Mucosa of descending colon (tissue), 3 donors: ENCODE measurements at places on chromosomes 7 and 10.

- no peak for DNase-seq
These were observed 231.6 kb upstream of the IGFBP3 start for GRCh38 chr7:46152696-46153095.

DNA sequence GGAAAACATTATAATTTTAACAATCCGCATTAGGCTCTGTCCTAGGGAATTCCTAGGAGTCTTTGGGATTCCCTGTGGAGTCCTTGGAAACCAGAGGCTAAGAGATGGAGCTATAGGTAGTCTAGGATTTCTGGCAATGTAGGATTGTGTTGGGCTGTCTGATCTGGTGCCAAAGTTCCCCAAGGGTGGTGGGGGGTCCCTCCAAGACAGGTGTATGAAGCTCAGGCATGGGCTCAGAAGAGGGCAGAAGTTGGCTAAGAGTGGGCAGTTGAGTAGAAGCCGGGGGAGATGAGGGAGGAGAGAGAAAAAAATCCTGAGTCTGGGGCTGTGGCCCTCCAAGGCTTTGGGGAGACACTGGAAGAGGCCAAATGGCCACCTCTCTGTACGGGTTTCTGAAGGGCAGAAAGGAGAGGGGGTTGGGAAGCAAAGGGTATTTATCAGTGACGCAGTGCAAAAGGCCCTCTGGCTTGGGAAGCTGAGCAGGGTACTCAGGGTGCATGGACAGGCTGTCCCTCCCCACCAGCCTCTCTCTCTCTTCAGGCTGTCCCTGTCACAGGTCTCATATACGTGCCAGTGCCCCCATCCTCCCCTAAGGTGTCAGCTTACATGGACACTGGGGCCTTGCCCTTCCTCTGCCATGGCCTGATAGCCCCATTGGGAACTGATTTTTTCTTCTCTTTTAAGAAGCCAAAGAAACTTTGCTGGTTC lies 929 bp downstream of the HOXA6 start:
- DNase-seq: peak; percentile 47

- no peak for DNase-seq
These were observed 81.3 kb downstream of the GRID1 start for GRCh38 chr10:86285136-86285790.

GRCh38 chr7:25454020-25454419 lies 225.7 kb upstream of the NPVF start:
- DNase-seq: no peak

- no peak for DNase-seq
These were observed 66.5 kb upstream of the SLC35G1 start for GRCh38 chr10:93827056-93827804.

- no peak for DNase-seq
These were observed 13.2 kb downstream of the BAMBI start for GRCh38 chr10:28690545-28690944.

GRCh38 chr7:23942032-23942431 lies 232.0 kb downstream of the STK31 start:
- no peak for DNase-seq

DNA sequence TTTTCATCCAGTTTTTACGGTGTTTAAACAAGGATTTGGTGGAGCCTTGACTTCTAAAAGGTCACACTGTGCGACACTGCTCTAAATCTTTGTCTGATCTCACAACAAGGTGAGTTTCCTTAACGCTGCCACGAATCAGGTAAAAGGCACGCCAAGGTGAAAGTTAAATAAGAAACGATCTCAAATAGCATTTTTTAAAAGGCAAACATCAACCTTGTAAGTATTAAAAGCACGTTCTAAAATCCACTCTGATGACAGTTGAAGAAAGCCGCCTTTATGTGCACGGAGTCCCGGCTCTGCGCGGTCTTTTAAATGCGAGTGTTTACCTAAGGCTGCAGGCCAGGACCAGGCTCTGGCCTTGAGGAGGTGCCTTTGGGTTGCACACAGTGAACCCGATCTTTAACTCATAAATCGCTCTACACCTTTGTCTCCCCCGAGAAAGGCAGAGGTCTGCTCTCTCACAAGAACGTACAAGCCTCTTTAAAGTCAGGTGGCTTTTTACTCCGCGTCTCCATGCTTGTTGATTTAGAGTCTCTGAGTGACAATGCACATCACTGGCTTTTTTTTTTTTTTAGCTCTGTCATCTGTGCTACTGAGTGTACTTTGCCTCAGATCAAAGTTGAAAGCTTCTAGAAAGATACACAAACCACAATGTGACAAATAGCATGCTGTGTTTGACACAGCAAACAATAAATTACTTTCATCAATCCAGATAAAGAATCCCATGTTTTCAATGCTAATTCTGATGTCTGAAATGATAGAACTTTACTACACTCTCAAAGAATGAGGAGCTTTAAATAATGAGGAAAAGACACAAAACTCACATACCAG lies 25.9 kb upstream of the RNF32 start:
- DNase-seq: no peak

- DNase-seq: no peak
These were observed 23.1 kb downstream of the ZNF107 start for GRCh38 chr7:64688988-64689387.

DNA sequence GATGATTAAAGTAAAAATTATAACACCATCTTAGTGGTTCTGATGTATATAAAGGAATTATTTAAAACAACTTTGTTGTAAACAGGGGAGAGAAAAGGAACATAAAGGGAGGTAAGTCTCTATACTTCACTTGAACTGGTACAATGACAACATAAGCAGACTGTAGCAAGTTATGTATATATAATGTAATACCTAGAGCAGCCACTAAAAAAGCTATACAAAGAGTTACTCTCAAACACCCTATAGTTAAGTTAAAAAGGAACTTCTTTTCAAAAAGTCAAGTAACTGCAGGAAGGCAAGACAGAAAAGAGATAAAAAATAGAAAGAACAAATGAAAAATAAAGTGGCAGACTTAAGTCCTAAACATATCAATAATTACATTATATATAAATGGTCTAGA lies 82.3 kb downstream of the ZNF503 start:
- DNase-seq: no peak

DNA sequence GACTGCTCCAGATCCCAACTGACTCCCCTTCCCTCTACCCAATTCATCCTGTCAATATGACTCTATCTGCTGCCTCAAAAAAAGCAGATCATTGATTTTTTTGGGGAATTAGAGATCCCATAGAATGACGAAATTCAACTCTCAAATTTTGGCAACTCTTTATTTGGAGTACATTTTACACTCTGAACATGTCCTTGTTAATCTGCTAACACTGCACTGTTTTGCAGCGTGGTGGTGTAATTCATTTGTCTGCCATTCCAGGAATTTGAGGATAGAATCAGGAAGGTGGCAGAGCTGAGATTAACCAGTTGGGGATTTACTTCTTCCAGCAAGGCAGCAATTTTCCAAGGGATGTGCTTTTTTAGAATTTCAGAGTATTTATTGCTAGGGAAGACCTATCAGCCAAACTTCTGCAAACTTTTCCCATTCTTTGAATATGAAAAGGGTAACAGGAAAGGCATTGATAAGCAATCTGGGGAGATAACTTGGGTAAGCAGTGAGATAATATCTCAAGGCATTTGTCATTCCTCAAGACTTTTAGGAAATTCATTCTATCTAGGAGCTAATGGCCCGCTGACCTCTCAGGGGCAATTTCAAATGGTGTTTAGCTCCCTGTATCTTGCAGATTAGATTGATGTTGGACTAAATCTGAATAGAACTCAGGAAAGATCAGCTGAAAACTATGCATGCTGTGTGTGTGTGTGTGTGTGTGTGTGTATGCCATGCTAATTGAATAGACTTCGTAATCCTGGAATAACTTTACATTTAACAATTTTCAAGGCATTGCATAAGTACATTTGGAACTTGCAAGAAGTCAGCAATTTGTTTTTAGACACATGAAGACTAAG lies 9.7 kb downstream of the BAMBI start:
- no peak for DNase-seq

GRCh38 chr7:13031468-13031867 lies 344.0 kb downstream of the ARL4A start:
- DNase-seq: no peak
